Fibroblast of lung (primary cell): ENCODE measurements at places on chromosomes 1 and 21. TPM values are rescaled to one million over a fixed set of nuclear protein-coding genes. Genes with fewer than 3 reads are reported as not detected.

GRCh38 chr1:164596172-164596571 lies 37.2 kb downstream of the PBX1 start:
- no peaks in the 10 kb centered on the region for H3K27me3 ChIP-seq
- no peak overlapping the region for H3K4me3 ChIP-seq
- H3K4me1 ChIP-seq: peaks cover 2% of the 10 kb centered on the region

The HNRNPU gene
- 328 and 383 TPM in 2 replicates for total RNA-seq

GRCh38 chr1:238152119-238152518 lies 261.4 kb upstream of the ZP4 start:
- H3K27ac ChIP-seq: no peak overlapping the region
- no peak overlapping the region for H3K4me3 ChIP-seq
- no peaks in the 10 kb centered on the region for H3K36me3 ChIP-seq

- no peak for DNase-seq
- no peaks in the 10 kb centered on the region for H3K27me3 ChIP-seq
- no peaks in the 10 kb centered on the region for H3K36me3 ChIP-seq
- H3K4me1 ChIP-seq: no peaks in the 10 kb centered on the region
- no peak overlapping the region for H3K27ac ChIP-seq
Measured at GRCh38 chr1:76138217-76138616, 63.7 kb downstream of the ST6GALNAC3 start.

DNA sequence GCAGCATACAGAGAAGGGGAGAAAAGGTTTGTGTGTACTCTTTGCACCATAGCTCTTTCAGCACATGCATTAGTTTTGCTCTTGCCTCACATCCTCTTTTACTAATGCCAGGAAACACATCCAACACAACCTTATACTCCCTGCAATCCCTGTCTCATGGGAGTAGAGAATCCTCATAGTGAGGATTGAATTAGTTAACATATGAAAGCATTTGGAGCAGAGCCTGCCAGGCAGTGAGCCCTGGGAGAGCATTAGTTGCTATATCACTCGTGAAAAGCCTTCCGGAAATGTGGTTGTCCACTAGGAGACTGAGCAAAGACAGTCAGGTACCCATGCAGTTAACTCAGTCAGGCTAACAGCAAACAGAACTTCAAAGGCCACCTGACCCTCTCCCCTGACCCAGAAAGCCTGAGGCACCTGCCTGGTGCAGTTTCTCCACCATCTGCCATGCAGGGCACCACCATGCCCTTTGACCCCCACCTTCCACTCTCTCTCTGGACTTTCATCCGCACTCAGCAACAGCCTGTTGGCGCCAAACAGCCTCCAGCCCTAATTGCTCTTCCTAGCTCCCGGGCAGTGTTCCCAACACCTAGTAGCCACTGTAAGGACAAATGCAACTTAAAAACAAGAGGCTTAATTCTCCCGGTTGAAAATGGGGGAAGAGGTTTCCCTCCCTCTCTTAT lies 14.9 kb upstream of the AGT start:
- H3K27ac ChIP-seq: no peak overlapping the region
- no peaks in the 10 kb centered on the region for H3K4me1 ChIP-seq
- H3K4me3 ChIP-seq: no peak overlapping the region
- DNase-seq: no peak

DNA sequence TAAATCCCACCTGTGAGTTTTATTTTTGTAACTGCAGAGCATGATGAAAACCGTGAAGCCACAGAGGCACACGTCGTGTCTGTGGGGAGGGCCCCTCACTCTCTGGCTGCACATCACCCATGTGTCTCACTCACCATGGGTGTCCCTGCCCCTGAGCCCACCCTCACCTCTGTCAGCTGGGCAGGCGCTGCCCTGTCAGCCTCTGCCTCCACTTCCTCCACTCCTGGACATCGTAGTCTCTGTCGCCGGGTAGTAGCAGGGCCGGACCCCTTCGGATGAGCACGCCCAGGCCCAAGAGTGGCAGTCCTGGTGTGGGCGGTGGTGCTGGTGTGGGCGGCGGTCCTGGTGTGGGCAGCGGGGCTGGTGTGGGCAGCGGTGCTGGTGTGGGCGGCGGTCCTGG lies 37.3 kb downstream of the COL18A1 start:
- peaks cover 6% of the 10 kb centered on the region for H3K4me1 ChIP-seq
- no peak overlapping the region for H3K4me3 ChIP-seq
- no peaks in the 10 kb centered on the region for H3K27me3 ChIP-seq
- DNase-seq: no peak
- no peaks in the 10 kb centered on the region for H3K36me3 ChIP-seq

GRCh38 chr21:27589781-27590180 lies 622.9 kb upstream of the ADAMTS5 start:
- no peak overlapping the region for H3K4me3 ChIP-seq
- DNase-seq: no peak
- no peak overlapping the region for H3K27ac ChIP-seq

- H3K36me3 ChIP-seq: peaks cover 23% of the 10 kb centered on the region
- no peak overlapping the region for H3K4me3 ChIP-seq
- H3K4me1 ChIP-seq: no peaks in the 10 kb centered on the region
- H3K27ac ChIP-seq: no peak overlapping the region
- H3K27me3 ChIP-seq: no peaks in the 10 kb centered on the region
Measured at GRCh38 chr1:1291548-1292441, 11.6 kb downstream of the SCNN1D start.

GRCh38 chr1:15618077-15618654 lies 908 bp downstream of the DDI2 start:
- peak overlapping the region; percentile 87 for H3K27ac ChIP-seq
- peak overlapping the region; percentile 93 for H3K4me3 ChIP-seq
- no peaks in the 10 kb centered on the region for H3K36me3 ChIP-seq
- peak; percentile 3 for DNase-seq
- H3K4me1 ChIP-seq: peaks cover 18% of the 10 kb centered on the region
- no peaks in the 10 kb centered on the region for H3K27me3 ChIP-seq

- DNase-seq: no peak
- no peaks in the 10 kb centered on the region for H3K27me3 ChIP-seq
- no peak overlapping the region for H3K4me3 ChIP-seq
- no peak overlapping the region for H3K27ac ChIP-seq
- H3K4me1 ChIP-seq: peaks cover 2% of the 10 kb centered on the region
Measured at GRCh38 chr1:118099686-118100085, 85.3 kb downstream of the SPAG17 start.

GRCh38 chr1:204885288-204885711 lies 14.6 kb downstream of the NFASC start:
- H3K4me1 ChIP-seq: no peaks in the 10 kb centered on the region
- DNase-seq: no peak
- no peaks in the 10 kb centered on the region for H3K27me3 ChIP-seq
- H3K27ac ChIP-seq: peak overlapping the region; percentile 50
- no peaks in the 10 kb centered on the region for H3K36me3 ChIP-seq

- no peaks in the 10 kb centered on the region for H3K36me3 ChIP-seq
- no peak overlapping the region for H3K4me3 ChIP-seq
- H3K4me1 ChIP-seq: no peaks in the 10 kb centered on the region
- H3K27ac ChIP-seq: no peak overlapping the region
Measured at GRCh38 chr1:160756849-160757201, 17.8 kb downstream of the SLAMF7 start.

The FABP3 gene
- 116 and 554 TPM in 2 replicates for total RNA-seq

DNA sequence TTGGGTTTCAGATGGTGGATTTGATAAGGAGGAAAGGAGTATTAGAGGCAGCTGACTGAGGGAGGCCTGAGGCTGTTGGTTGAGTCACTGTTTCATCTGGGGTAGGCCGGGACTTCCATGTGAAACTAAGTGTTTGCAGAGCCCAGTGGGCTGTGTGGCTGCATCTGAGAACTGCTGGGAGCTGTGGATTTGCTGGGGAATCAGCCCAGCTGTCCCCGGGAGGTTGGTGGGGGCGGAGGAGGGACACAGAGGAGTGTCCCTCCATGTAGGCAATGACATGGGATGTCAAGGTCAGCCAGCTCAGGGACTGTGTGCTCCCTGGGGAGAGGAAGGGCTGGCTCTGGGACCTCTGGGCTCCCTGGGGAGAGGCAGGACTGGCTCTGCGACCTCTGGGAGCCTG lies 36.4 kb downstream of the SLC2A7 start:
- no peak for DNase-seq
- no peaks in the 10 kb centered on the region for H3K36me3 ChIP-seq
- H3K27ac ChIP-seq: no peak overlapping the region
- H3K4me1 ChIP-seq: no peaks in the 10 kb centered on the region
- no peak overlapping the region for H3K4me3 ChIP-seq

The ZNF683 gene
- not detected in 2 replicates for total RNA-seq

DNA sequence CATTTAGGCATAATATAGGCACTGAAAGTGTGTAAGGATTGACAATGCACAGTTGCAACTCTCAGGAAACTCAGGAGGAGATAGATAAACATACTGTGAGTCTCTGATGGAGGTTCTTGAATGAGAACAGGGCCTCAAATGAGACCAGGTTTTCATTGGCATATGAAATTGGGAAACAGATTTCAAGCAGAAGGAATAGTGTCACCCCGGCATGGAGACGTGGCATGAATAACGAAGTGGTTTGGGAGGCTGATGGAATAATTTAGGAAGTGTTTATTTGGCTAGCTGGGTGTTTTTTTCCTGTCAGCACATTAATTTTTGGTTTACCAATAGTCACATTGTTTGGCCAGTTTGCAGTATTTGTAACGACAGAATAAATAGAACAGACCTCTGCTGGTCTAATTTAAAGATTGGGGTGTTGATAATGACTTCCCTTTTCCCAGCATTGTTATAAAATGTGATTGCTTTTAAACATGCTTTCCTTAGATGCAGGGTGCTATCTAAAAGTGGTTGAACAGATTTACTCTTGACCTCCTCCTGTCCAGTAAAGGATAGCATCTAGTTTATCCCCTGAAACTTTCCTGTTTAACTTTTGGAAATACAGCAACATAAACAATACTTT lies 132.0 kb downstream of the C1orf21 start:
- no peaks in the 10 kb centered on the region for H3K4me1 ChIP-seq
- H3K36me3 ChIP-seq: no peaks in the 10 kb centered on the region
- no peak overlapping the region for H3K27ac ChIP-seq
- H3K4me3 ChIP-seq: no peak overlapping the region

GRCh38 chr1:69504730-69505252 lies 62.9 kb upstream of the LRRC7 start:
- no peak for DNase-seq
- H3K27me3 ChIP-seq: no peaks in the 10 kb centered on the region
- no peak overlapping the region for H3K4me3 ChIP-seq
- no peaks in the 10 kb centered on the region for H3K4me1 ChIP-seq

The ZFYVE9 gene
- total RNA-seq: 37.8 and 44.6 TPM in 2 replicates

- DNase-seq: no peak
- no peaks in the 10 kb centered on the region for H3K4me1 ChIP-seq
- H3K27me3 ChIP-seq: no peaks in the 10 kb centered on the region
- H3K27ac ChIP-seq: no peak overlapping the region
Measured at GRCh38 chr1:204645666-204646065, 39.9 kb downstream of the LRRN2 start.

DNA sequence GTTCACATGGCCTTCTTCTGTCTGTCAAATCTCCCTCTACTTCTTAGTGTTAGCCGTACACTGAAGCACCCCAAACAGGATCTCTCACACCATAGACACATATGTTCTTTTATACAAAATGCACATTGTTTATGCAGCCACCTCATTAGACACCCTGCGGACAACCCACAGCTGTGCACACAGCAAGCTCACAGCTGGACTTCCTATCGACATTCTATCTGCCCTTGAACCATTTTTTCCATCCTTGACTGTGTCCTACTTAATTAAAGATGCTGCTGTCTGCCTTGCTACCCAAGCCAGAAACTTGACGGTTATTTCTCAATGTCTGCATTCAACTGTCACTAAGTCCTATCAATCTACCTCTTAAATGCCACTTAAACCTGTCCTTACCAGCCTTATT lies 3.2 kb upstream of the ZBTB21 start:
- no peaks in the 10 kb centered on the region for H3K36me3 ChIP-seq
- H3K4me1 ChIP-seq: peaks cover 2% of the 10 kb centered on the region
- no peak overlapping the region for H3K4me3 ChIP-seq

The TSPAN1 gene
- 0.17 and 0.26 TPM in 2 replicates for total RNA-seq

The DEPDC1 gene
- 1.0 and 8.8 TPM in 2 replicates for total RNA-seq

DNA sequence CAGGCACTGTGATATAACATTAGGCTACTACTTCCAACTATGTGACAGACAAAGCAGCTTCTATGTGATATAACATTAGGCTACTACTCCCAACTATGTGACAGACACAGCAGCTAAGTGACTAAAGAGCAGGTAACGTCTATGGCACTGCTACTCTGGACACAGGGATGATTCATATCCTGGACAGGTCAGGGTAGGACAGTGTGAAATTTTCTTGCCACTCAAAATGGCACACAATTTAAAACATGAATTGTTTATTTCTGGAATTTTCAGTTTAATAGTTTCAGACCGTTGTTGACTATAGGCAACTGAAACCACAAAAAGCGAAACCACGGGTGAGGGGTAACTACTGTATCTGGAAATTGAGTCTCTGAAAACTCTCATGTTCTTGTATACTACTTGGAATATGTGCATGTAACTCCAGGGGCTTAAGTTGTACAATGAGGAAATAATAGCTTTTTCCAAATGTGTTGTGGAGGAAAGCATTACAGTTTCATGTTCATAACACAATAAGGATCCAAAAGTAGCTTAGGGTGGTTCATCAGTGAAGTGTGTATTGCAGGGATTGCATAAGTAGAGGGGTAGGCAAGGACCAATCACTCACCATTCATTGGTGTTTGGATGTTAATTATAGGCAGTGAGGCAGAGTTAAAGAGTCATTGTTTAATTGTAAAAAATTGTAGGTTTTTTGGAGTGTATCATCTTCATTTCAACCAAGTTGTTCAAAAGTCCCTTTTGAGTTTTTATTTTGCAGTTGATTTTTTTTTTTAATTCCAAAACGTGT lies 5.3 kb downstream of the DTL start:
- H3K36me3 ChIP-seq: no peaks in the 10 kb centered on the region
- H3K4me3 ChIP-seq: no peak overlapping the region
- H3K27me3 ChIP-seq: no peaks in the 10 kb centered on the region
- peak overlapping the region; percentile 16 for H3K27ac ChIP-seq
- H3K4me1 ChIP-seq: peaks cover 4% of the 10 kb centered on the region

- H3K27ac ChIP-seq: no peak overlapping the region
- no peaks in the 10 kb centered on the region for H3K36me3 ChIP-seq
- no peak for DNase-seq
- H3K27me3 ChIP-seq: no peaks in the 10 kb centered on the region
- no peak overlapping the region for H3K4me3 ChIP-seq
Measured at GRCh38 chr1:202791077-202791747, 17.0 kb downstream of the KDM5B start.

The CR1L gene
- under 0.01 TPM in 1 of 2 replicates, not detected in the other for total RNA-seq

GRCh38 chr1:181251001-181251712 lies 162.7 kb downstream of the IER5 start:
- peak; percentile 85 for DNase-seq
- no peak overlapping the region for H3K4me3 ChIP-seq
- no peaks in the 10 kb centered on the region for H3K36me3 ChIP-seq
- H3K4me1 ChIP-seq: peaks cover 4% of the 10 kb centered on the region

- H3K36me3 ChIP-seq: peaks cover 19% of the 10 kb centered on the region
- H3K27me3 ChIP-seq: no peaks in the 10 kb centered on the region
- H3K4me3 ChIP-seq: no peak overlapping the region
- H3K4me1 ChIP-seq: no peaks in the 10 kb centered on the region
Measured at GRCh38 chr21:44319407-44320065, 19.7 kb downstream of the CFAP410 start.

- no peaks in the 10 kb centered on the region for H3K27me3 ChIP-seq
- H3K4me3 ChIP-seq: no peak overlapping the region
- H3K27ac ChIP-seq: no peak overlapping the region
Measured at GRCh38 chr1:66704177-66704875, 47.9 kb upstream of the DYNLT5 start.

GRCh38 chr1:80582980-80583379 lies 1217.8 kb upstream of the ADGRL2 start:
- no peaks in the 10 kb centered on the region for H3K36me3 ChIP-seq
- no peak overlapping the region for H3K27ac ChIP-seq
- H3K27me3 ChIP-seq: no peaks in the 10 kb centered on the region
- DNase-seq: peak; percentile 28
- no peak overlapping the region for H3K4me3 ChIP-seq
